ENCODE measurements at places on chromosomes 7 and 10.

GRCh38 chr7:158097453-158098124, 490.0 kb downstream of the PTPRN2 start:
- no peak for DNase-seq

GRCh38 chr7:75814407-75814947, 871 bp upstream of the CCL24 start:
- DNase-seq: no peak

GRCh38 chr7:1441615-1442354, 17.5 kb downstream of the MICALL2 start:
- no peak for DNase-seq

- DNase-seq: no peak
Measured at GRCh38 chr10:49008091-49008490, 68.5 kb upstream of the LRRC18 start.
